ENCODE measurements at places on chromosomes 5 and 9.

GRCh38 chr5:87116825-87117512, 150.7 kb upstream of the RASA1 start:
- DNase-seq, result no peak

GRCh38 chr9:131876486-131876885, 136.6 kb upstream of the RAPGEF1 start:
- no peak for DNase-seq

GRCh38 chr5:38071831-38072694, 186.3 kb upstream of the EGFLAM start:
- DNase-seq, result no peak

DNA sequence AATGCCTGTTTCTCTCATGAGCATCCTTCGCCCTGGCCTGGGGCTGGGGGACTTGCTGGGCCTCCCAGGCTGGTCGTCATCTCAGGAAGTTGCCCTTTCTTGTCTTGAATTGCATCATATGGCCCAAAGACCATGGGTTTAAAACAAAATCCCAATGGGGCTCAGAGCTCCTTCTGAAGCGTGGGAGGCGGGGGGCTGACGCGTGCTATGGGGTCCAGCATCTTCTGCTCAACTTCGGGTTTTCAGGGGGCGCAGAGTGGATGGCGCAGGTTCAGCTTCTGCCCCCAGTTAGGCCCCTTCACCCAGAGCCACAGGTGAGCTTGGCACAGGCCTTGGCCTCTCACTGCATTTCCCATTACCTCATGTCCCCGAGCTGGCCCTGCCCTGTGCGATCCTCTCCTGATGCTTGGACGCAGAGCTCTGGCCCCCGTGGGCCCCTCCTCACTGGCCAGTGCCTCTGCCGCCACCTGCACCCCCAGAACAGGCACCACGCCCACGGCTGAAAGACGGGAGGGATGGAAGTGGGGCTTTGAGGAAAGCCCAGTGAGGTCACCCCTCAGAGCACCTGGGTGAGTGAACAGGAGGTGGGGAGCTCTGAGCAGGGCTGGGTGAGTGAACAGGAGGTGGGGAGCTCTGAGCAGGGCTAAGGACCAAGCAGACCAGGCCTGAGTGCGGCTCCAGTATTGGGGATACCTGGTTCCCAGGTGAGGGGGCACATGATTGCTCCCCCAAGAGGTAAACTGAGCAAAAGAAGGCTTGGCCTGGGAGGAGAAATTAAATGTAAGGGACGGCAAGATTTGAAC, 56.0 kb downstream of the TRIP13 start:
- DNase-seq, result no peak

GRCh38 chr5:154349626-154350264, 96.1 kb upstream of the SAP30L start:
- DNase-seq, result no peak

- no peak for DNase-seq
These were observed 19.7 kb upstream of the OR2K2 start for GRCh38 chr9:111349766-111350165.

All from stimulated activated CD4-positive, alpha-beta T cell treated with anti-CD3 and anti-CD28 coated beads, Interleukin-4, amount 100 ng/mL, for 4 hours (primary cell).